ENCODE measurements at places on chromosomes 11 and 22. TPM values are rescaled to one million over a fixed set of nuclear protein-coding genes. Genes with fewer than 3 reads are reported as not detected.

The CCND1 gene
- total RNA-seq: 365 TPM

The OR52M1 gene
- not detected for total RNA-seq

The TUBA8 gene
- total RNA-seq: 0.32 TPM

The TSPAN32 gene
- 0.43 TPM for total RNA-seq

The TSSK2 gene
- not detected for total RNA-seq

The APOC3 gene
- total RNA-seq: not detected

The RTN4RL2 gene
- not detected for total RNA-seq

The GNAZ gene
- 1.3 TPM for total RNA-seq

The OR52N5 gene
- total RNA-seq: not detected
